ENCODE measurements at places on chromosomes 6 and 20. TPM values are rescaled to one million over a fixed set of nuclear protein-coding genes. Genes with fewer than 3 reads are reported as not detected.

Gene SLC17A4
- not detected for total RNA-seq

- H3K27me3 ChIP-seq = no peaks in the 10 kb centered on the region
- peaks cover 18% of the 10 kb centered on the region for H3K36me3 ChIP-seq
- peaks cover 5% of the 10 kb centered on the region for H3K4me1 ChIP-seq
- H3K4me3 ChIP-seq = peak overlapping the region; percentile 72
Observed at GRCh38 chr6:29723666-29724588, 693 bp downstream of the HLA-F start.

Gene DCDC2
- total RNA-seq = 0.05 TPM

Gene SIRPG
- not detected for total RNA-seq

DNA sequence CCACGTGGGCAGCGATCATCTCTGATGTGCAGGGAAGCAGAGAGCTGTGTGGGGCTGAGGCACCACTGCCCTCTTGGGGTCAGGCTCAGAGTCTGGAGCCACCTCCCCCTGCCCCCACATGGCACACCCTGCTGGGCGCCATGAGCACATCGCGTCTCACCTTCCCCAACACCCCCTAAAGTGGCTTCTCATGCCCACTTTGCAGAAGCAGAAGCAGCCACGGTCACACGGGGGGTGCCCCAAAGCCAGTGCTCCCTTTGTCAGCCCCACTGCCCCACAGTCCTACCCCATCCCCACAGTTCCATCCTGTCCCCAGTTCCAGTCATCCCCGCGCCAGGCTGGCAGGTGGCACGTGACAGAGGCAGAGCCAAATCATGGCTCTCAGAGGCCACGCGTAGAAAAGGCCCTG lies 19.5 kb downstream of the SDCBP2 start:
- H3K36me3 ChIP-seq = peaks cover 11% of the 10 kb centered on the region
- peaks cover 14% of the 10 kb centered on the region for H3K4me1 ChIP-seq
- H3K27ac ChIP-seq = no peak overlapping the region

Gene PBOV1
- total RNA-seq = not detected

Gene RNF144B
- 8.9 TPM for total RNA-seq

Gene PROCR
- total RNA-seq = 2.5 TPM

Data from heart left ventricle (tissue), 16 donors.